ENCODE measurements at places on chromosomes 13 and 19.

- DNase-seq, result no peak
Measured at GRCh38 chr19:4350726-4351125, 7.4 kb downstream of the MPND start.

GRCh38 chr13:41577436-41577835 lies 120.1 kb downstream of the RGCC start:
- no peak for DNase-seq

GRCh38 chr13:105497597-105497996 lies 1037.9 kb downstream of the EFNB2 start:
- no peak for DNase-seq

GRCh38 chr19:9700229-9700981 lies 25.5 kb upstream of the ZNF562 start:
- DNase-seq, result no peak

GRCh38 chr19:54482889-54483288 lies 9.8 kb upstream of the CDC42EP5 start:
- DNase-seq, result no peak

DNA sequence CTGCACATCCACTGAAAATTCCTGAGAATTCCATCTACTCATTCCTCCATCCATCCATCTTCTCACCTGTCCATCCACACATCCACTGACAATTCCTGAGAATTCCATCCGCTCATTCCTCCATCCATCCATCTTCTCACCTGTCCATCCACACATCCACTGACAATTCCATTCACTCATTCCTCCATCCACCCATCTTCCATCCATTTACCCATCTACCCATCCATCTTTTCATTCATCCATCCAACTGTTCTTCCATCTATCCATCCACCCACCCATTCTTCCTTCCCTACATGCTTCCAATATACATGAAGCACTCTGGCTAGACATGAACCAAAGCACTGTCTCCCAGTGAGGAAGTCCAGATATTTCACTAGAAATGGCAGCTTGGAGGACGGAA lies 15.6 kb downstream of the TRPM4 start:
- no peak for DNase-seq

DNA sequence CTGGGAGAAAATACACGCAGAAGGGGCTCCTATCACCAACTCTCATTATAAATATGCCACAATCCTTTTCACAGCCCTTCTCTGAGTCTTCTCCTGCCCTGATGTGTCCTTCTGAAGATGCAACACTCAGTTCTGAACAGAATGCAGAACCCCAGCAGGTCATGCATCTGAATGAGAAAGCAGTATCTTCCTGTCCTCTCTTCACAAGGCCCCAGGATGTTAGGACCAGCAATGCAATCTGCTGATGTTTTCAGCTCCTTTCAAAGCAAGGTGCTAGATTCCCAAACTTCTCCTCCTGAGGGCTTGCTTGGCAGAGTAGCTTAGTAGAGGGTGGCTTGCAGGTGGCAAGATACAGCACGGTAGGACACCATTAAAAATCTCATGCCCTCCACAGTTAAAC lies 22.3 kb upstream of the DOCK9 start:
- no peak for DNase-seq

DNA sequence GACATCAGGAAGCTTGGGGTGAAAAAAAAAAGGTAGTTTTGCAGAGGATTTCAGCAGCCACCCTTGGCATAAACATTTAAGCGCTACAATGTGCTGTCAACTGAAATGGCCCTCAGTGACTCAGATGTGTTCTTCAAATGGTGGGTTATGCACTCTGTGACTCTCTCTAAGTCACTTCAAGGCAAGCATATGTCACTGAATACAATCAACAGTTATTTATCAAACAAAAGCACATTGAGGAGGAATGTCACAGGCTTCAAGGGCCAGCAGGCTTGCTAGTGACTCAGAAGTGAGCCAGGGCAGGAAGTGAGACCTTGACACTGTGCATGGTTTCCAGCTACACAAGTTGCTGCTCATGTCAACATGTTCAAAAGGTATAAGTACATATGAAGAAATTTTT lies 523.7 kb upstream of the HTR2A start:
- DNase-seq, result no peak

- no peak for DNase-seq
Measured at GRCh38 chr13:47119575-47120235, 222.9 kb upstream of the HTR2A start.

- DNase-seq, result no peak
Measured at GRCh38 chr13:86918682-86919081, 752.5 kb upstream of the SLITRK5 start.

- DNase-seq, result no peak
Measured at GRCh38 chr13:102187313-102187712, 214.5 kb downstream of the FGF14 start.

- no peak for DNase-seq
Measured at GRCh38 chr13:55577847-55578210, 1562.9 kb upstream of the PRR20A start.

- DNase-seq, result no peak
Measured at GRCh38 chr19:23992348-23992747, 77.7 kb downstream of the ZNF726 start.

DNA sequence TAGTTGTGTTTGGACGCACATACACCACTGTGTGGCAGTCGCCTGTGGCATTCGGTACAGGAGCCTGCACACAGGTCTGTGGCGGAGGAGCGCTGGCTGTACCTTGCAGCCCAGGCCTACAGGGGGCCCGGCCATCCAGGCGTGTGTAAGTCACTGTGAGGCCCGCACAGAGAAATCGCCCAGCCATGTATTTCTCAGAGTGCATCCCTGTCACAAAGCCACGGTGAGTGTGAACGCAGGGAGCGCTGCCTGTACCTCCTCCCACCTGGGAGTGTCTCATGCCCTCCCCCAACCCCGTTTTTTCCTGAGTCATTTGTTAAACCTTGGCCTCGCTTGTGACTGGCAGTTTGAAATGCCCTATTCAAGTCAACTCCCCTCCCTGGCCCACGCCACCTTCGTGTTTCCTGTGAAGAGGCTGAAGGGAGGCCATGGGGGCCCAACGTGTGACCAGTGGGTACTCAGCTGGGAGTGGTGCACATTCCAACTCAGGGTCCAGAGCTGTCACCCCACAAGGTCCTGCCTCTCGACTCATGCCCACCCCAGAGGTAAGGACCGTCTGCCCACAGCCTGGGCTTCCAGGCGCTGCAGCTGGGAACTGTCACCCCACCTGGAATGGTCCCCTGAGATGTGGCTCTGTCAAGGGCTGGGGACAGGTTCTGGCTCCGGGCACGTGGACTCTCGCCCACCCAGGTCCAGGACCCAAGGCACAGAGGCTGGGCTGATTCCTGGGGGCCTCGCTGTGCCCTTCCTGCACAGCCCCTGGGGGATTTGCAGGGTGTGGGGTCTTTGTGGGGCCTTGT lies 11.6 kb upstream of the RASA3 start:
- no peak for DNase-seq

GRCh38 chr13:86006317-86006716 lies 207.1 kb upstream of the SLITRK6 start:
- no peak for DNase-seq

DNA sequence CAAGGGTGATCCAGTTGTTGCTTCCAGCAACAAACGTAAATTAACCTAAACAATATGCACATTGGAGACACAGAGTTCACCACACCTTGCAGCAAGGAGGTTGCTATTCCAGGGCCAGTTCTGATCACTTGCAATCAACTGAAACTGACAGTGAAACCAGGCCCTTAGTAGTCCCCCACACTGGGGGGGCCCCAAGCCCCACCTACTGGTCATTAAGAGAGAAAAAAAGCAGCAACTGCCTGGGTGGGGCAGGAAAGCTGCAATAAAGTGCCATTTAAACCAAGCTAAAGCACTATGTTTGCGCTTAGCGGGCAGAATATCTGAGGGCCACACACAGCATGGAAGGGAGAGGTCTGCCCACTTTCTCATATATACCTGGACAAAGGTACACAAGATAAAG lies 51.5 kb downstream of the ATP7B start:
- no peak for DNase-seq
